ENCODE measurements at places on chromosomes 2 and 18. TPM values are rescaled to one million over a fixed set of nuclear protein-coding genes. Genes with fewer than 3 reads are reported as not detected.

The DLGAP1 gene
- not detected for total RNA-seq

The MEP1B gene
- total RNA-seq: 0.10 TPM

The PJVK gene
- total RNA-seq: 1.5 TPM

The ZSWIM2 gene
- not detected for total RNA-seq

The HOXD9 gene
- 1.3 TPM for total RNA-seq

The CCDC102B gene
- total RNA-seq: 0.81 TPM

The DCC gene
- total RNA-seq: not detected

The TFPI gene
- total RNA-seq: 63.5 TPM

The SERPINB4 gene
- 0.15 TPM for total RNA-seq

The CPS1 gene
- 10.9 TPM for total RNA-seq

The ZNF519 gene
- total RNA-seq: 2.1 TPM

The GREB1L gene
- total RNA-seq: 3.8 TPM

Data from A549 treated with Hydrocortisone at 1 μM for 4 hours (cell line).